HepG2 (cell line): ENCODE measurements at places on chromosomes 4 and X. TPM values are rescaled to one million over a fixed set of nuclear protein-coding genes. Genes with fewer than 3 reads are reported as not detected.
A peak's percentile ranks its signal among the peaks of the same experiment; 100 is the strongest.

DNA sequence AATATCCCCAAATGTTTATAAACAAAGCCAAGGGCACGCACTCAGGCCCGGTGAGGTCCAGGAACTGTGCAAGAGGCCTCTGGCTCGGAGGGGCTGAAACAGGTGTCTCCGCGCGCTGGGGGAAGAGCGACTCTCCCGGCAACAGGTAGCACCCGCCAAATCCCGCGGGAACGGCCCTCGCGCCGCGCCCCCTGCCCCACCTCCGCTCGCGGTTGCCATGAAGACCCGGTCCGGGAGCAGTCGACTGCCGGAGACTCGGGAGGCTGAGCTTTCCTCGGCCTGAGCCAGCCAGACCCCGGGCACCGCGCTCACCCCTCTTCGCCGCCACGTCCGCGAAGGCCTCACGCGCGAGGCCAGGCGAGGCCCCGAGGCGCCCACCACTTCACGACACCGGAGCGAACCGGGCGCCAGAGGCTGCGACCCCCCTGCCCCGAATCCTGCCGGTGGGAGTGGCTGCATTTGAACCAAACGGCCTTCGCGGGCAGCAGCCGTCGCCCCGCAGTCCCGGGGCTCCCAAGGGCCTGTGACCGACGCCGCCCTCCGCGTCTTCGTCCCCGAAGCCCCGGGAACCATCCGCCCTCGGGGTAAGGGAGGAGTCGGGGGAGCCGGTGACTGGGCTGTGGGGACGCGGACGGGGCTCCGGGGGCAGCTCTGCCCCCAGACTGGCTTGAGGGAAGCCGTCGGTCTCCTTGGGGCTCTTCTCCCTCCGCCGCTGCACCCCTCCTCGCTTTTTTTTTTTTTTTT, at the start of gene NSUN7:
TSS of gene NSUN7 (plus strand) at position 239 of the 744 bp plus-strand sequence. CDS start 739 bp downstream, outside the sequence.
- DNase-seq: no peak

DNA sequence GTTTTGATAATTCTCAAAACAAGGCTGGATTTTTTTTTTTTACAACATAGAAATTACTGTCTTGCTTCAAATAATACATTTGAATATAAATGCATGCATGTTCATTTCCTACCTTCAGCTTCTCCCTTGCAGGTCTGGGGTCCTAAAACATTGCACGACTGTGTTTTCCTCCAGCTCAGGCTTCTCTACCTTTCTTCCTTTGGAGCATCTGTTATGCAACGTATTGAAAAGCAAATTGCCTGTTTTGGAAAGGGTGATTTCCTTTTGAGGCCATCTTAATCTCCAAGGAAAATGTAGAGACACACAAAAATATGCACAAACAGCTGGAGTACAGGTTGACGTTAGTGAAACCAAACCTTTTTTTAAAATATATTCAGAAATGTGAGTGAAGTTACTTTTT, 115.6 kb upstream of the TLL1 start:
- DNase-seq: no peak

DNA sequence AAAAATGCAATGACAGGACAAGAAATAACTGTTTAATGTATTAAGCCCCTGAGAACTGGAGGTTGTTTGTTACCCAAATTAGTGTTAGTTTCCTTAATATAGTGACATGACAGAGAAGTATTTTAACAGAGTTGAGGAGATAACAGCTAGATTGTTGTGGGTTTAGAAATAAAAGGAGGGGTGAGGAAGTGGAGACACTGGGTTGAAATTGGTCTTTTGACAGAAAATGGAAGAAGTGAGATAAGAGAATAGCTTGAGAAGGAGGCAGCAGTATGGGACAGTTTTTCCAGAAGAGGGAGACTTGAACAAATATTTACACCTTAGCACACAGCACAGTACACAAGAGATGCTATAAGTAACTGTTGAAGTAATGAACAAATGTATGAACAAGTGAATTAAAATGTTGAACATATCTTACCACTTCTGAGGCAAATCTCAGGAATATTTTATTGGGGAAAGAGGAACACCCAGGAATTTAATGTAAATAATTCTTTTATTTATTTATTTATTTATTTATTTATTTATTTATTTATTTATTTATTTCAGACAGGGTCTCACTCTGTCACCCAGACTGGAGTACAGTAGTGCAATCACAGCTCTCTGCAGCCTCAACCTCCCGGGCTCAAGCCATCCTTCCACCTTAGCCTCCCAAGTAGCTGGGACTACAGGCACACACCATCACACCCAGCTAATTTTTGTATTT, 58.0 kb upstream of the EGFL6 start:
- no peak for DNase-seq

Gene FGB
- 226 and 273 TPM in 2 replicates for polyA plus RNA-seq

Gene TMSB15B
- polyA plus RNA-seq: not detected in 2 replicates

Gene MAGEB1
- not detected in 2 replicates for polyA plus RNA-seq

GRCh38 chrX:153924149-153924861, 1.8 kb downstream of the ARHGAP4 start:
- peak; percentile 58 for DNase-seq

GRCh38 chrX:137982472-137983172, 416.7 kb downstream of the ZIC3 start:
- DNase-seq: no peak

- DNase-seq: no peak
Observed at GRCh38 chrX:12002876-12003275, 135.4 kb upstream of the FRMPD4 start.

DNA sequence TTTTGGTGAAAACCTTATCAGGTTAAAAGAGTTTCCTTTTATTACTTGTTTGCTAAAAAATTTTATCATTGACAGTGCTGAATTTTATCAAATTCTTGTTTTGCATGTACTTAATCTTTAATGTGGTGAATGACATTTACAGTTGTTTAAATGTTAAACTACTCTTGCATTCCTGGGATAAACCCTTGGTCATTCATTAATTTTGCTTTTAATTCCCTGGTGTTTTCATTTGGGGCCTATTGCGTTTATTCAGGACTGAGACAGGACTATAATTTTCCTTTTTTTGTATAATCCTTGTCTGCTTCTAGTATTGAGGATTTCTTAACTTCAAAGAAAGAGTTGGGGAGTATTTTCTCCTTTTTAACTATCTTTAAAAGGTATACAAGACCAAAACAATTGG, 98.7 kb upstream of the TLL1 start:
- DNase-seq: no peak

DNA sequence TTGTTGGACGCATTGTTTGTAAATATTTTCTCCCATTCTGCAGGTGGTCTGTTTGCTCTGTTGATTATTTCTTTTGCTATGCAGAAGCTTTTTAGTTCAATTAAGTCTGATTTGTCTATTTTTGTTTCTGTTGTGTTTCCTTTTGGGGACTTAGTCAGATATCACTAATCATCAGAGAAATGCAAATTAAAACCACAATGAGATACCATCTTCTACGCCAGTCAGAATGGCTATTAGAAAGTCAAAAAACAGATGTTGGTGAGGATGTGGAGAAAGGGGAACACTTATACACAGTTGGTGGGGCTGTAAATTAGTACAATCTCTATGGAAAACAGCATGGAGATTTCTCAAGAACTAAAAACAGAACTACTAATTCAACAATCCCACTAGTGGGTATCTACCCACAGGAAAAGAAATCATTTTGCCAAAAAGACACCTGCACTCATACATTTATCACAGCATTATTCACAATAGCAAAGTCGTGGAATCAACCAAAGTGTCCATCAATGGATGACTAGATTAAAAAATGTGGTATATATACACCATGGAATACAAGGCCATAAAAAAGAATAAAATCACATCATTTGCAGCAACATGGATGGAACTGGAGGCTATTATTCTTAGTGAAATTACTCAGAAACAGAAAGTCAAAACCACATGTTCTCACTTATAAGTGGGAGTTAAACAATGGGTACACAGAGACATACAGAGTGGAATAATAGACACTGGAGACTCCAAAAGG, 8.1 kb downstream of the COQ2 start:
- DNase-seq: no peak

Gene FAM47E
- polyA plus RNA-seq: 0.60 and 0.66 TPM in 2 replicates

GRCh38 chrX:132795181-132795580, 163.2 kb downstream of the HS6ST2 start:
- no peak for DNase-seq

GRCh38 chr4:52545099-52546069, 113.7 kb downstream of the USP46 start:
- peak; percentile 49 for DNase-seq

DNA sequence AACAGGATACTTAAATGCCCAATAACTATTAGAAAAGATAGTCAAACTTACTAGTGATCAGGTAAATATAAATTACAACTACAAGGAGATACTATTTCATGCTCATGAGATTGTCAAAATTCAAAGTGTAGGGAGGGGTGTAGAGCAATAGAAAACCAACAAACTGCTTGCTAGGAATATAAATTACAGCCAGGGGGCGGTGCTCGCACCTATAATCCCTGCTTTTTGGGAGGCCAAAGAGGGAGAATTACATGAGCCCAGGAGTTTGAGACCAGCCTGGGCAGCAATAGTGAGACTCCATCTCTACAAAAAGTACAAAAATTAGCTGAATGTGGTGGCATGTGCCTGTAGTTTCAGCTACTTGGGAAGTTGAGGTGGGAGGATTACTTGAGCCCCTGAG, 556.5 kb upstream of the NR3C2 start:
- DNase-seq: peak; percentile 4
